Esophagus muscularis mucosa (tissue), 4 donors: ENCODE measurements at places on chromosomes 13 and 19. TPM values are rescaled to one million over a fixed set of nuclear protein-coding genes. Genes with fewer than 3 reads are reported as not detected.

Gene PTGER1
- 1.8 TPM for total RNA-seq

Gene KCNC3
- total RNA-seq, result 0.33 TPM

Gene ZNF546
- total RNA-seq, result 8.5 TPM

Gene FCGBP
- 5.1 TPM for total RNA-seq

Gene CLEC4G
- total RNA-seq, result 0.75 TPM

Gene ZNF382
- 17.2 TPM for total RNA-seq

Gene SYT5
- total RNA-seq, result not detected

Gene PSG3
- not detected for total RNA-seq

GRCh38 chr19:2619076-2619475, 83.4 kb downstream of the GNG7 start:
- no peak for DNase-seq

DNA sequence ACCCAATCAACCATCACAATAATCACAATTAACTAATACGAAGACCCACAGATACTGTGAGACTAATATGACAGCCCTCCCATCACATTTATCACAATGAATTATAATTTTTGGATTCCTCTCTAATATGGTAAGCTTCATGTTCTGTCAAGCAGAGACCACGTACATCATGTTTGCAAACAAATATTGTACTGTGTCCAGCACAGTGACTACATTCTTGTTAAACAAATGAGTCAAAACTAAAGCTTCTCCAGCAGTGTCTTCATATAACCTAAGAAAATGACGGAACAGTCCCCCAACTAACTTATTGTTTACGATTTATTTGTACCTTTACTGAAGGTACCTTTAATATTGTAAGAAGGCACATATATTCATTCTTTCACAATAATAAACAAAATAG, 292.6 kb downstream of the ENOX1 start:
- no peak for DNase-seq

DNA sequence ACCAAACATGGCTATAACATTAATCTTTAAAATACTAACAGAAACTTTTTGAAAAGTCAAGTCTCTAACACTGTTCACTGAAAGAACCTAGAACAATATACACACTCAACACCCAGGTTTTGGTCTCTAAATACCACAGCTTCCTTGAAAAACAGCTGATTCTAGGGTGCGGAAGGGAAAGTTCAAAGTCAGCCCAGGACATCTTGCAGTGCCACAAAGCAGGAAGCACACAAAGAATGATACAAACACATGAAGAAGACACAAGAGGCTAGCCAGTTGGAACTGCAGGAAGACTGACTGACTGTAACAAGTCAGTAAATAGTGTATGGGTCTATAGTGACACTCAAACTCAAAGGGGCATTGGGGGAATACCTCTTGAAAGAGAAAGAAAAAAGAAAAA, 4.6 kb downstream of the DEDD2 start:
- DNase-seq, result no peak

DNA sequence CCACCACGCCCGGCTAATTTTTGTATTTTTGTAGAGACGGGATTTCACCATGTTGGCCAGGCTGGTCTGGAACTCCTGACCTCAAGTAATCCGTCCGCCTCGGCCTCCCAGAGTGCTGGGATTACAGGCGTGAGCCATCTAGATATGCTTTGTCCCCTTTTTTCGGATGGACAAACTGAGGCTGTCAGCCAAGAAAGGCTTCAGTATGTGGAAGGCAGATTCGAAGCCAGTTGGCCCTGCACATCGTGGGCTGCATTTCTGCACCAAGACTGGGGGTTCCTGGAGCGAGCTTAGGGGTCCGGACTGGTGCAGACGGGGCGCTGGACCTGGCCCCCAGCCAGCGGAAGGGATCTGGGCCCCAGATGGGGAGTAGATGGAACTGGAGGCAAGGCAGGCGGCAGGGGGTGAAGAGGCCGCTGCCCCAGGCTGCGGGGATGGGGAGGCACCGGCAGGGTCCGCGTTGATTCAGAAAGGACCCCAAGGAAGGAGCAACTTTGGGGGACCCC, 9.7 kb upstream of the JUND start:
- no peak for DNase-seq

DNA sequence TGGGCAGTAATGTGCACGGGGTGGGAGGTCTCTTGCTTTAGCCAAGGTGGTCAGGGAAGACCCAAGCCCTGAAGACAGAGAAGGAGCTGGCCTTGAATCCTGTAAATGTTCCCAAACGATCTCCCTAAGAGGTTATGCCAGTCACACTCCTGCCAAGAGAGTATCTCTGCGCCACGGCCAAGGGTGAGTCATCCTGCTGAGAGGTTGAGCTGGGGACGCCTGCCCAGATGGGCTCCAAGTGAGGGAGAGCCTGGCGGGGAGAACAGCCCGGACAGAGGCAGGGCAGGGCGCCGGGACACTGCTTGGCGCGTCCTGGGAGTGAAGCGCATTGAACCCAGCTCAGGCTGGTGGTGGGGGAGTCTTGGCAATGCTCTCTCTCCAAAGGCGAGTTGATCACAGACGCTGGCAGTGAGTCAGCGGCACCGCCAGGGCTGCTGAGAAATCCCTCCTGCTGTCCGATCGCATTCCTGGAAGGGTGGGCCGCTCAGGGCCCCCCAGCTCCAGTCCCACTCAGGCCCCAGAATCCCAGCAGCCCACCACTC, 16.4 kb downstream of the SULT2B1 start:
- DNase-seq, result peak; percentile 96

- DNase-seq, result no peak
These were observed 29.5 kb downstream of the NLRP11 start for GRCh38 chr19:55802281-55802680.

GRCh38 chr19:39310558-39311311, 9.9 kb downstream of the LRFN1 start:
- DNase-seq, result no peak

GRCh38 chr19:1568320-1569019, at the start of gene MEX3D:
Gene MEX3D (minus strand): TSS chr19:1568325. CDS start chr19:1568058, 267 bp downstream.
- DNase-seq, result no peak

- DNase-seq, result peak; percentile 95
These were observed 6.0 kb downstream of the RCN3 start for GRCh38 chr19:49533551-49534488.

DNA sequence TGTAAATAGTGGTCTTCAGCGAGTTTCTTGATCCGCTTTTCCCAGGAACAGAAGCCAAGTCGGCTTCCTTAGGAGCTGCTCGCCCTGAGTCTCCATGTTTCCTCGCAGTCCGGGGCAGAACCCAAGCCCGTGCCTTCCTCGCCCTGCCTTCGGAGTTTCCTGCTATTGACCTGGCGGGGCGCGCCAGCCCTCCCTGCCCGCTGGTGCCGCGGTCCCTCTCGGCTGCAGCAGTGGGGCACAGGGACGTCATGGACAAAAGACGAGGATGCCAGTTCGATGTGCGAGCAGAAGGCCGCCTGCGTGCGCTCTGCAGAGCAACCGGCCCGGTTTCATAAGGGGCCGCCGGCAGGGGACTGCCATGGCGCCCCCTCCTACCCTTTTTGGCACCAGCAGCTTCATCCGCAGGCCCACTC, 156.6 kb downstream of the TM9SF2 start:
- peak; percentile 91 for DNase-seq

GRCh38 chr19:49889038-49889686, 7.5 kb downstream of the IL4I1 start:
- no peak for DNase-seq

DNA sequence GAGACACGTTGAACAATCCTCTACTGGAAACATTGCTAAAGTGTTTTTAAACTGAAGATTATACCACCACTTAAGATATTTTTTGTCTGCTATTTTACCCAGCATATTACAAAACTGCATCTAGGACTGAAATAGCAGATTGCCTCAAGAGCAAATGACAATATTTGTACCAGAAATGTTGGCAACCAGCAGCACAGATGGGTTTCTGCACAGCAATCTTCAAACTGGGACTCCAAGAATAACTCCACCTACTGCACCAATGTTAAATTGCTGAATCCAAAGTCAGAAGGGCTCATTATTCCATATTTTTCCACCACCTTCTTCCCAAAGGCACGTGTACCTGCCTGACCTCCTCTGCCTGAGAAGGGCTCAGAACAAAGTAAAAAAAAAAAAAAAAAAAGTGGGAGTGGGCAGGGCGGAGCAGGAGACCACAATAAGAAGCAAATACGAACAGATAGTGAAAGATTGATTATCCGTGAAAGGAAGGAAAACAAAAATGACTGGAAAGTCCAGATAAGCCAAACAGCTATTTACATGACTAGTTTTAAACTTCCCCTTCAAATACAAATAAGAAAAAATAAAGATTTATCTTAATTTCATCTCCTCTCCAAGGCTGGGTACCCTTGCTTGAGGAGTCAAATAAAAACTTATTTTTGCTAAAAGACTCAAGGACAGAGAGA, 79.4 kb downstream of the FOXO1 start:
- DNase-seq, result no peak

DNA sequence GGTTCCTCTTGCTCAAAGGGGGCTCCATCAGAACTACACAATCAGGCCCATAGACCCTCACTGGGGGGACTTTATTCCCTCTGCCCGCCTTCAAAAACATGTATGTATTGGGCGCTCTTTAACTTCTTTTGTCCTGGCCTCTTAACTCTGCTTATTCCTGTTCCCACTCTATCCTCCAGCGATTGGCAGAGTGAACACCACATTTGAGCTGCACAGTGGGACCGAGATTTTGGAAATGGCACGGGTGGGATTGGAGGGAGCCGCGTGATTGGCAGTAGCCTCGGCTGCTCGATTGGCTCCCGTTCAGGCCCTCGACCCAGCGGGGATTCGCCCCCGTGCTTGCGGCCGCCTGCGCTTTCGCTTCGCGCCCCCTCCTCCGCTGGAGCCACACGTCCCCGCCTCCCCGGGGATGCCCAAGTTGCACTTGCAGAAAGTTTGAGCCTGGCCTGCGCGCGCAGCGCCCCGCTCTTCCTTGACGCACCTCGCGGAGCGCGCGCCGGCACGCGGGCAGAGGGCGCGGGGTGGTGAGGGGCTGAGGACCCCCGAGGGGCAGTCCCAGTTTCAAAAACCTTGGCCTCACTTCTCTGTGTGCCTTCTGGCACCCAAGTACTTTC, at the start of gene ZIC5:
ZIC5 (minus strand) TSS at position 192 of the 614 bp plus-strand sequence; CDS start at position 28, 164 bp downstream.
- DNase-seq, result no peak

DNA sequence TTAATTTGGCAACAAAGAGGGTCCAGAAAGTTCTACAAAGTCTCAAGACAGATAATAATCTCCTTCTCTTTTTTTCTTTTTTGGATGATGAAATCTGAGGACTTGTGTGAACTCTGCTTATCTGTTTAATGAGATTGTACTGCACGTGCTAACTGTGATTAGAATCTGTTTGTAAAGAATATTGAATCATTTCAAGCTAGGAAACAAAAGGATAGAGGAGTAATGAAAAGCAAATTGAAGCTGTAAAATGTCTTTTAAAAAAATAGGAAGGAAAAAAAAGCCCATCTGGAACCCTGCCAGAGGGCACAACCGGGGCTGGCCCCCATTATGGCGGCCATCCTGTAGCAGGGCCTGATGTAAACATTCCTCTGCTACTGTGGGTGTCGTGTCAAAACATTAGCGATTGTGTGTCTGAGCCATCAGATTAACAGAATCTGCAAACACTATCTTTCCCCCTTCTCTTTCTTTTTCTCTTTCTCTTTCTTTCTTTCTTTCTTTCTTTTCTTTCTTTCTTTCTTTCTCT, 83.0 kb downstream of the FLT1 start:
- DNase-seq, result no peak
